K562 (cell line): ENCODE measurements at places on chromosomes 7 and 10.

GRCh38 chr7:1385809-1386622, 73.3 kb downstream of the MICALL2 start:
- H3K4me3 ChIP-seq, result no peak overlapping the region
- no peaks in the 10 kb centered on the region for H3K4me1 ChIP-seq
- H3K36me3 ChIP-seq, result no peaks in the 10 kb centered on the region
- H3K27me3 ChIP-seq, result peaks cover 63% of the 10 kb centered on the region

- H3K4me3 ChIP-seq, result no peak overlapping the region
- no peaks in the 10 kb centered on the region for H3K27me3 ChIP-seq
- H3K27ac ChIP-seq, result no peak overlapping the region
- no peaks in the 10 kb centered on the region for H3K36me3 ChIP-seq
- DNase-seq, result no peak
These were observed 229.8 kb downstream of the FGFR2 start for GRCh38 chr10:121368347-121369025.

DNA sequence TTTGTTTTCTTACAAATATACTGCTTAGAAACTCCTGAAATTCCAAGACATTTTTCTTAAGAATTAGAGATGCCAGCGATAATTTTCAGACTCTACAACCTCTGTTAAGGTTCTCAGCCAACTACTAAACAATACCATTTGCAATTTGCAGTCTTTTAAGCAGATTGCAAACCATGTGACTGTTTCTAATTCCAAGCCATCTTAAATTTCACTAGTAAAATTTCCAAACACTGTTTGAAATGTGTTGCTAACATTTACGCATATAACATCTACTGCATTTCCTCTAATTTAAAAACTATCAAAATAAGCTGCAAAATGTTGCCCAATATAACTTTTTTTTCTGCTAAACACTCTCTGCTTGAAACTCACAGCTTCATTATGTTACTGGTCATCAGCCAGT, 56.0 kb upstream of the MACROH2A2 start:
- DNase-seq, result no peak
- no peaks in the 10 kb centered on the region for H3K4me1 ChIP-seq
- no peak overlapping the region for H3K27ac ChIP-seq
- H3K36me3 ChIP-seq, result no peaks in the 10 kb centered on the region

GRCh38 chr7:50970092-50970491, 187.4 kb upstream of the GRB10 start:
- no peak overlapping the region for H3K4me3 ChIP-seq
- H3K4me1 ChIP-seq, result no peaks in the 10 kb centered on the region
- H3K27ac ChIP-seq, result no peak overlapping the region
- DNase-seq, result no peak

GRCh38 chr7:137846549-137846826, 286 bp downstream of the DGKI start:
- H3K27me3 ChIP-seq, result peaks cover 47% of the 10 kb centered on the region
- H3K27ac ChIP-seq, result no peak overlapping the region
- DNase-seq, result no peak
- no peaks in the 10 kb centered on the region for H3K36me3 ChIP-seq
- no peak overlapping the region for H3K4me3 ChIP-seq

DNA sequence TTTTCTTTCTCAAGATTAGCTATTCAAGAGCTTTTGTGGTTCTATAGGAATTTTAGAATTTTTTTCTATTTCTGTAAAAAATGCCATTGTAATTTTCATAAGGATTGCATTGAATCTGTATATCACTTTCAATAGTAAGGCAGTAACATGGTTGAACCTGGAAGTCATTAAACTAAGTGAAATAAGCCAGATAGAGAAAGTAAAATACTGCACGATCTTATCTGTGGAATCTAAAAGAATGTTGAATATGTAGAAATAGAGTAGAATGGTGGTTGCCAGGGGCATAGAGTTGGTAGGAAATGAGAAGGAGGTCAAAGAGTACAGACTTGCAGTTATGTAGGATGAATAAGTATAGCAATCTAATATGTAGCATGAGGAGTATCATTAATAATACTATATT, 1073.5 kb upstream of the LRRN3 start:
- H3K36me3 ChIP-seq, result no peaks in the 10 kb centered on the region
- H3K4me3 ChIP-seq, result no peak overlapping the region
- no peak for DNase-seq

DNA sequence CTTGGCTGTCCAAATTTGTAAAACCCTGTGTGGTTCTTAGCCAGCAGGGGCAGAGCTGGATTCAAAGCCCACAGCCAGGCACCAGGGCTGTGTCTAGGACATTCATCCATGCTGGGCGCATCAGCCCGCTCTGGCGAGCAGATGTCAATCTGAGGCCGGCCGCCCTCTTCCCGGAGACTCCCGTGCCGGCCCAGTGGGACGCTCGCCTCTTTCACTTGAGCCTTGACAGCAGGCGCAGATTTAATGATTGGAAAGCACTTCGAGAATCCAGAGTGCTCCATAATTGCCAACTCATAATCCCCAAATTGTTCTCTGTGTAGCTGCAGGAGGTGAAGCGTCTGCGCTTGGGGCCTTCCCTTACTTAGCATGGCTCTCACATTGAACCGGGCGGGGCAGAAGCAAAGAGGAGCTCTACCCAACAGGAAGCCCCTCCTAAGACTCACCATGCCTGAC, 36.7 kb downstream of the SLIT1 start:
- H3K36me3 ChIP-seq, result no peaks in the 10 kb centered on the region
- H3K27me3 ChIP-seq, result peaks cover 41% of the 10 kb centered on the region
- no peaks in the 10 kb centered on the region for H3K4me1 ChIP-seq
- no peak overlapping the region for H3K4me3 ChIP-seq
- DNase-seq, result no peak

DNA sequence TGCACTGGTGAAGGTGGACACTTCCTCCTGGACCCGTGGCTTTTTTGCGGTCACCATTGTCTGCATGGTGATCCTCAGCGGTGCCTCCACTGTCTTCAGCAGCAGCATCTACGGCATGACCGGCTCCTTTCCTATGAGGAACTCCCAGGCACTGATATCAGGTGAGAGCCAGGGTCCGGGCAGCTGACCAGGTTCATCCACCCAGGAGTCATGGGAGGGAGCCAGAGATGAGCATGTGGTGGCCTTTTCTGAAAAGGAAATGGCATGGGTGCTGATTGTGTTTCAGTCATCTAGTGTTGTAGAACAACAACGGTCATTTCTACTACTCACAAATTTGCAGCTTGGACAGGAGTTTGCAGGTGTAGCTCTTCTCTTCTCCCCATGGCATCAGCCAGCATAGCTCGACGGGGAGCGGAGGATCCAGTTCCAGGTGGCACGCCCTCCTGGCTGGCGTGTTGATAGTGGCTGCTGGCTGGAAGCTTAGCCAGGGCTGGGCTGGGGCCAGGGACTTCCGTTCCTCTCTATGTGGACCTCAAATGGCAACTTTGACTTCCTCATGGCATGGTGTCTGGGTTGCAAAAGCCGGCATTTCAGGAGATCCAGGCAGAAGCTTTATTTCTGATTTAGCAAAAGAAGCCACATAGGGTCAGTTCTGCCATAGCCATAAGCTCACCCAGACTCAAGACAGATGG, 32.7 kb downstream of the SLC29A3 start:
- DNase-seq, result no peak
- H3K4me1 ChIP-seq, result peaks cover 4% of the 10 kb centered on the region
- peaks cover 6% of the 10 kb centered on the region; the same call in 1 of the 3 replicates for H3K36me3 ChIP-seq
- no peaks in the 10 kb centered on the region for H3K27me3 ChIP-seq
- no peak overlapping the region for H3K27ac ChIP-seq

GRCh38 chr7:113764401-113765035, 154.3 kb downstream of the PPP1R3A start:
- H3K27ac ChIP-seq, result no peak overlapping the region
- H3K36me3 ChIP-seq, result no peaks in the 10 kb centered on the region
- DNase-seq, result no peak
- no peaks in the 10 kb centered on the region for H3K4me1 ChIP-seq
- H3K27me3 ChIP-seq, result no peaks in the 10 kb centered on the region

- H3K4me3 ChIP-seq, result no peak overlapping the region
- H3K36me3 ChIP-seq, result no peaks in the 10 kb centered on the region
- no peak for DNase-seq
- no peaks in the 10 kb centered on the region for H3K27me3 ChIP-seq
- no peaks in the 10 kb centered on the region for H3K4me1 ChIP-seq
These were observed 509.3 kb downstream of the LRMDA start for GRCh38 chr10:75940742-75941141.

- no peak overlapping the region for H3K4me3 ChIP-seq
- no peak overlapping the region for H3K27ac ChIP-seq
- H3K27me3 ChIP-seq, result no peaks in the 10 kb centered on the region
- H3K4me1 ChIP-seq, result no peaks in the 10 kb centered on the region
These were observed 52.6 kb downstream of the ITGB1 start for GRCh38 chr10:32905466-32905865.

DNA sequence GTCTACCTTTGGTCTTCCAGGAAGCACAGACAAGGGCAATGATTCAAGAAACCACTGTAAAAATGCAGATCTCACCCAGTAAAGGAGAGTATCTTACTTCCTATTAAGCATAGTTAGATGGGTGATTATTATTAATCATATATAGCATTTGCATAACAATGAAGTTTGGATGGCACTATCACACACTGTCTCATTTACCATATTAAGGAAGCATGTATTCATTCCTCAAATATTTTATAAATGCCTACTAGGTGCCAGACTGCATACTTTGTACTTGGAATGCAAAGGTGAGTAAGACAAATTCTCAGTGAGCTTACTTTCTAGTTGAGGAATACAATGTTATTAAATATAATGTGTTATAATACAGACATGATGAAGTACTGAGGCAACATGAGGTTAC, 53.9 kb upstream of the SKAP2 start:
- no peaks in the 10 kb centered on the region for H3K4me1 ChIP-seq
- no peak for DNase-seq
- no peak overlapping the region for H3K27ac ChIP-seq
- peaks cover 2% of the 10 kb centered on the region; the same call in 1 of the 3 replicates for H3K27me3 ChIP-seq
- H3K4me3 ChIP-seq, result no peak overlapping the region

DNA sequence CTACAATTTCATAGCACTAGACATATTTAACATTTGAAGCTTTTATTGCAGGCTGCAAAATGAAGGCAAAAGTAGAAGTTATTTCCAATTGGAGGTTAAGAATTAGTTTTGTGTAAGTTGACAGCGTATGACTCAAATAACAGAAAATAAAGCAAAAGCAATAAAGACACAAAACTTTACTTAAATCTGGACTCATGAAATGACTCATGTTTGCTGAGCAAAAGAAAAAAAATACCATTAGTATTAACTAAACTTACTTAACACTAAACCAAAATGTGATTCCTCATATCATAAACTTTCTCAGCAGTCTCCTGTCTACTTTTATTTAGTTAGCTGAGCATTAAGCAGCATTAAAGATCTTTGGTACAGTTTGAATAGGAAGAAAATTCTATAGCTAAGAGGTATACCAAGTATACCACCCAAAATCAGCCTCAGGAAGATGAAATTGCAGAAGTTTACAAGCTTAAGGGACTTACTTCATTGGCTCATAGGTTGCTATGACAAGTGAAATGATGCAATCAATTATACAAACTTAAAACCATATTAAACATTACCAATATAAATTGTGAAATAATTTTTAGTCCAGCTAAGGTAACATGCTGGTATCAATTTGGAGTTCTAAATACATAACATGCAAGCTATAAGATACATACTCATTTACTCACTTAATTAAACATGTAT, 1131.4 kb downstream of the XPNPEP1 start:
- no peak overlapping the region for H3K27ac ChIP-seq
- no peak overlapping the region for H3K4me3 ChIP-seq
- H3K27me3 ChIP-seq, result no peaks in the 10 kb centered on the region
- no peak for DNase-seq

- no peak overlapping the region for H3K27ac ChIP-seq
- no peaks in the 10 kb centered on the region for H3K36me3 ChIP-seq
- H3K4me3 ChIP-seq, result no peak overlapping the region
- H3K27me3 ChIP-seq, result peaks cover 36% of the 10 kb centered on the region
- peaks cover 16% of the 10 kb centered on the region for H3K4me1 ChIP-seq
These were observed 683 bp downstream of the CHAT start for GRCh38 chr10:49614242-49615198.

DNA sequence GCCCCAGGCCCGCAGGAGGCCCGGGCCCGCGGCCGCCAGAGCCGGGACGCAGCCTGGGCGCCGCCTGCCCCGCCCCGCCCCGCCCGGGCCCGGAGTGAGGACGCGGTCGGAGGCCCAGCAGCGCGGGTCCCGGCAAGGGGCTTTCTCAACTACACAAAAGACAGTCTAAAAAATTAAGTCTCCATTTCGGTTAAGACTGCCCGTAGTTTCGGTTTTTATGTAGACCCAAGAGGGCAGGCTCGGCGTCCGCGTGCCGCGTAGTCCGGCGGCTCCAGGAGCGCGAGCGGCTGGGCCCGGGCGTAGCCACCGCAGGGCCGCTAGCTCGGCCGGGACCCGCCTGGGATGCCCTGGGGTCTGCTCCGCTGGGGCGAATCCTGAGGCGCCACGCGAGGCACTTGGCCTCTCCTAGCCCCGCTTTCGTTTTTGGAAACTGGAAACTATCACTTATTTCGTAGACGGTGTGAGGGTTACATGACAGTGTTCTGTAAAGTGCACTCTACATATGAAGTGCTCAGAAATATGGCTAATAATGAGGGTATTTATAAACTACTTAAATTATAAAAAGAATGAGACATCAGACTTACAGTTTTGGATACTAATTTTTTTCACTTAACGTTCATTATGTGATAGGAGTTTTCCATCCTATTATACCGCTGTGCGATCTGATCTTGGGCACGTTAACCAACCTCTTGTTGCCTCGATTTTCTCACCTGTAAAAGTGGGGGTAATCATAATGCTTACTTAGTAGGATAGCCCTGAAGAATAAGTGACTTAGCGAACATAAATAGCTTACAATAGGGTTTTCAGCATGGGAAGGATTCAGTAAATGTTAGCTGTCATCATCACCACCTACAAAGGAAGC, 573 bp downstream of the BLVRA start:
- H3K27ac ChIP-seq, result peak overlapping the region; percentile 77
- no peaks in the 10 kb centered on the region for H3K27me3 ChIP-seq
- H3K4me1 ChIP-seq, result peaks cover 43% of the 10 kb centered on the region
- H3K4me3 ChIP-seq, result peak overlapping the region; percentile 65
- H3K36me3 ChIP-seq, result no peaks in the 10 kb centered on the region; the same call in 2 of the 3 replicates

- no peak overlapping the region for H3K4me3 ChIP-seq
- no peak overlapping the region for H3K27ac ChIP-seq
- DNase-seq, result no peak
These were observed 38.8 kb upstream of the GRB10 start for GRCh38 chr7:50821457-50822008.
